Endothelial cell of umbilical vein (primary cell): ENCODE measurements at places on chromosomes 4 and X. TPM values are rescaled to one million over a fixed set of nuclear protein-coding genes. Genes with fewer than 3 reads are reported as not detected.

- no peak overlapping the region for H3K27ac ChIP-seq
- no peak overlapping the region for H3K4me3 ChIP-seq
- no peaks in the 10 kb centered on the region for H3K4me1 ChIP-seq
- no peaks in the 10 kb centered on the region for H3K36me3 ChIP-seq
- H3K27me3 ChIP-seq = peaks cover 29% of the 10 kb centered on the region
- no peak for DNase-seq
Measured at GRCh38 chr4:76364763-76365162, 56.2 kb downstream of the CCDC158 start.

The BEX2 gene
- 0.88 and 1.4 TPM in 2 replicates for total RNA-seq

GRCh38 chrX:96753230-96753629, 68.6 kb downstream of the DIAPH2 start:
- H3K27ac ChIP-seq = no peak overlapping the region
- no peaks in the 10 kb centered on the region for H3K36me3 ChIP-seq
- H3K4me3 ChIP-seq = no peak overlapping the region
- DNase-seq = no peak

DNA sequence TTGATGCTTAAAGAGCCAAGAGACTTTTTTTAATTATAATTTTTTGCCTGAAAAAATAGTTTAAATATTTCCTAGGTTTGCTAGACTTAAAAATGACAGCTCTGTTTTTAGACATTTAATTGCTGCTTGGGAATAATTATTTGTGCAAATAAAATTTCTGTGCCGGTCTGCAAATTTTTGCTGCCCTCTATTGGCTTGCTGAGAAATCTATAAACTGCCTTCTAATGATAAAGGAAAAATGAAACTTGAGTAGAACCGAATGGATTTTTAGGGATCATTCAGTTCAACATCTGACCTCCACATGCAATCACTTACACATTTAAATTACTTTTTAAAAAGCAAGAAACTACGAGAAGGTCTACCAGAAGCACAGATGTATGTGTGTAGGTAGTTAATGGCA, 434.0 kb downstream of the FAM133A start:
- no peak for DNase-seq
- no peak overlapping the region for H3K4me3 ChIP-seq
- no peak overlapping the region for H3K27ac ChIP-seq
- H3K4me1 ChIP-seq = no peaks in the 10 kb centered on the region

DNA sequence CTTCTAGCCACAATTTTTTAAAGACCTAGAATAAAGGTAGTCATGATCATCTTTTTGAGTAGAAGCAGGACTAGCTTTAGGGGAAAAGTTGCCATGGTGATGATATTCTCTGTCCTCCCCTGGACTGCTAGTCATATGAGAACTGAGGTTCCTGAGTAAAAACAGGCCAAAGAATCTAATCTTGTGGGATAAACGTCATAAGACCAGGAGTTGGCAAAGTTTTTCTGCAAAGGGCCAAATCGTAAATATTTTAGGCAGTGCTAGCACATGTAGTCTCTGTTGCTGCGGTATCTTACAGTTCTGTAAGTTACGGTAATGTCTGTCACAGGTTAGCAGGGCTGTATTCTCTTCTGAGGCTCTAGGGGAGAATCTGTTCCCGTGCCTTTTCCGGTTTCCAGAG, 3.4 kb downstream of the PRPS2 start:
- DNase-seq = no peak
- peaks cover 5% of the 10 kb centered on the region for H3K4me1 ChIP-seq
- H3K4me3 ChIP-seq = no peak overlapping the region
- no peaks in the 10 kb centered on the region for H3K36me3 ChIP-seq
- no peak overlapping the region for H3K27ac ChIP-seq
- H3K27me3 ChIP-seq = no peaks in the 10 kb centered on the region

The PROM1 gene
- total RNA-seq = 1.7 TPM in 1 of 2 replicates, not detected in the other

The XK gene
- 0.07 TPM in 1 of 2 replicates, not detected in the other for total RNA-seq

The IQCM gene
- total RNA-seq = not detected in 2 replicates

The USP11 gene
- total RNA-seq = 34.7 and 36.4 TPM in 2 replicates

- no peak overlapping the region for H3K27ac ChIP-seq
- no peaks in the 10 kb centered on the region for H3K36me3 ChIP-seq
- H3K4me3 ChIP-seq = no peak overlapping the region
- peaks cover 13% of the 10 kb centered on the region for H3K4me1 ChIP-seq
Measured at GRCh38 chrX:2501559-2502102, 855 bp upstream of the DHRSX start.

The UCHL1 gene
- 328 and 501 TPM in 2 replicates for total RNA-seq

The TIMP1 gene
- 104 and 124 TPM in 2 replicates for total RNA-seq

The SYNPO2 gene
- total RNA-seq = 0.07 and 0.13 TPM in 2 replicates

The CLCN4 gene
- 17.0 and 19.8 TPM in 2 replicates for total RNA-seq

GRCh38 chr4:101695176-101695575, 95.4 kb upstream of the BANK1 start:
- no peak overlapping the region for H3K27ac ChIP-seq
- H3K27me3 ChIP-seq = no peaks in the 10 kb centered on the region
- no peak for DNase-seq
- H3K36me3 ChIP-seq = no peaks in the 10 kb centered on the region
- no peaks in the 10 kb centered on the region for H3K4me1 ChIP-seq
- H3K4me3 ChIP-seq = no peak overlapping the region

DNA sequence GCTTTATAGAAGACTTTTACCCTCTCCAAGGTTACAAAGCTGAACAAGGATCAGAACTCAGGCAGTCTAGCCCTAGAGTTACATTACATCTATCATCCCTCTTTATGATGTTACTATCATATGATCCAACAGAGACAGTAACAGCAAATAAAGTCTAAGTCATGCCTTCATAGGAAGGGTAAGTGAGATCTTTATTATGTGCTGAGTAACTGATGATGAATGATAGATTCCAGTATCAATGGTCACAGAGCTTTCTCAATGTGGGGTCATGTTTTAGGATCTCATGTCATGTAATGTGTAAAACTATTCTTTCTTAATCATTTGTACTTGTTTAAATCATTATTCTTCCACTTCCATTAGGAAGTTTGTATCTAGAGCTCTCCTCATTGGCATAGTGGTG, 22.8 kb downstream of the ELOVL6 start:
- H3K36me3 ChIP-seq = no peaks in the 10 kb centered on the region
- no peak for DNase-seq
- no peak overlapping the region for H3K27ac ChIP-seq
- no peaks in the 10 kb centered on the region for H3K27me3 ChIP-seq
- no peak overlapping the region for H3K4me3 ChIP-seq
- H3K4me1 ChIP-seq = no peaks in the 10 kb centered on the region

GRCh38 chr4:40629401-40630334, at the start of gene RBM47:
TSS of gene RBM47 (minus strand) at chr4:40629864. CDS start at chr4:40438893, 190,971 bp downstream.
- peaks cover 29% of the 10 kb centered on the region for H3K27me3 ChIP-seq
- H3K27ac ChIP-seq = no peak within 1 kb of the TSS
- peak; percentile 6 for DNase-seq
- peaks cover 6% of the 10 kb centered on the region for H3K4me1 ChIP-seq
- no peaks in the 10 kb centered on the region for H3K36me3 ChIP-seq
- H3K4me3 ChIP-seq = peak within 1 kb of the TSS; percentile 59

- H3K4me3 ChIP-seq = no peak overlapping the region
- no peaks in the 10 kb centered on the region for H3K27me3 ChIP-seq
- H3K27ac ChIP-seq = peak overlapping the region; percentile 19
Measured at GRCh38 chr4:19945979-19946380, 305.7 kb upstream of the SLIT2 start.

DNA sequence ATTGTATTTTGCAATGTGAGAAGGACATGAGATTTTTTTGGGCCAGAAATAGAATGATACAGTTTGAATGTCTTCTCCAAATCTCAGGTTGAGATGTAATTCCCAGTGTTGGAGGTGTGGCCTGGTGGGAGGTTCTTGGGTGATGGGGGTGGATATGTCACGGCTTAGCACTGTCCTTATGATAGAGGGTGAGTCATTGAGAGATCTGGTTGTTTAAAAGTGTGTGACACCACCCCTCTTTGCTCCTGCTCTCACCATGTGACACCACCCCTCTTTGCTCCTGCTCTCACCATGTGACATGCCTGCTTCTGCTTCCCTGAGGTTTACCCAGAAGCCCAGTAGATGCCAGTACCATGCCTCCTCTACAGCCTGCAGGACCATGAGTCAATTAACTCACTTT, 1226.9 kb downstream of the PCDH7 start:
- DNase-seq = no peak
- no peaks in the 10 kb centered on the region for H3K4me1 ChIP-seq
- H3K27me3 ChIP-seq = no peaks in the 10 kb centered on the region
- H3K36me3 ChIP-seq = no peaks in the 10 kb centered on the region
- H3K27ac ChIP-seq = no peak overlapping the region

The IBSP gene
- total RNA-seq = not detected in 2 replicates

GRCh38 chrX:151510203-151510602, 53.3 kb upstream of the PASD1 start:
- H3K4me3 ChIP-seq = no peak overlapping the region
- DNase-seq = no peak
- no peaks in the 10 kb centered on the region for H3K4me1 ChIP-seq
- H3K36me3 ChIP-seq = no peaks in the 10 kb centered on the region
- no peaks in the 10 kb centered on the region for H3K27me3 ChIP-seq
- no peak overlapping the region for H3K27ac ChIP-seq

The SPON2 gene
- not detected in 2 replicates for total RNA-seq

DNA sequence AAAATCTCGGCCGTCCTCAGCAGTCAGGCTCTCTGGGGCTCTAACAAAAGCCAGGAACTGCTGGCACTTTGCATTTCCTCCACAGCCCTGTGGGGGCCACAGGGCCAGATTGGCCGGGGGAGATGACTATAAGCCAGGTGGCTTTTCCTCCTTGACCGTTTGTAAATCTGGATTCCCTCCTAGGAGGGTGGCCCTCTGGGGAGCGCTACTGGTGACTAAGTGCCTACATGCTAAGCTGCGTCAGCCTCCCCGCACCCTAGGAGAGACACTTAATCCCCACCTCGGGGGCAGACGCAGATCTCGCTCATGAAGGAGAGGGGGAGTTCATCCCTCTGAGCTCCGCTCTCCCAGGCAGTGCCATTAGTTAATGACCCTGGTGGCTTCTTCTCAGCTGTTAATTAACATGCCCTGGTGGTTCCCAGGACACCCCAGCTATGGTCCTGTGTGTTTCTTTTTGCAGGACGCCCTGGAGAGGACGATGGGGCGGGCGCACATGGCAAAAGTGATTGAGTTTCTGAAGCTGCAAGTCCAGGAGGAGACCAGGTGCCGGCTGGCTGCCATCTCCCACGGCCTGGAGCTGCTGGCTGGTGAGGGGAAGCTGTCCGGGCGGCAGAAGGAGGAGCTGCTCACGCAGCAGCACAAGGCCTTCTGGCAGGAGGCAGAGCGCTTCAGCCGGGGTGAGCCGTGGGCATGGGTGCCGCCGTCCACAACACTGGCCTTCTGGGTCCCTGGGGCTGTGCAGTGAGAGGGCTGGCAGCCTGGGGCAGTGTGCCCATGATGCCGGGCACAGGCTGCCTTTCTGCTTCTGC, 41.6 kb downstream of the EVC start:
- no peak overlapping the region for H3K4me3 ChIP-seq
- peak overlapping the region; percentile 86 for H3K27ac ChIP-seq
- peak; percentile 59 for DNase-seq
- H3K4me1 ChIP-seq = peaks cover 55% of the 10 kb centered on the region
- H3K27me3 ChIP-seq = no peaks in the 10 kb centered on the region

The TFDP3 gene
- total RNA-seq = not detected in 2 replicates

The RNF128 gene
- total RNA-seq = not detected in 2 replicates

- no peak for DNase-seq
- no peaks in the 10 kb centered on the region for H3K27me3 ChIP-seq
- no peaks in the 10 kb centered on the region for H3K36me3 ChIP-seq
Measured at GRCh38 chr4:84070289-84070688, 428.8 kb downstream of the NKX6-1 start.

The TRIM75 gene
- total RNA-seq = not detected in 2 replicates

DNA sequence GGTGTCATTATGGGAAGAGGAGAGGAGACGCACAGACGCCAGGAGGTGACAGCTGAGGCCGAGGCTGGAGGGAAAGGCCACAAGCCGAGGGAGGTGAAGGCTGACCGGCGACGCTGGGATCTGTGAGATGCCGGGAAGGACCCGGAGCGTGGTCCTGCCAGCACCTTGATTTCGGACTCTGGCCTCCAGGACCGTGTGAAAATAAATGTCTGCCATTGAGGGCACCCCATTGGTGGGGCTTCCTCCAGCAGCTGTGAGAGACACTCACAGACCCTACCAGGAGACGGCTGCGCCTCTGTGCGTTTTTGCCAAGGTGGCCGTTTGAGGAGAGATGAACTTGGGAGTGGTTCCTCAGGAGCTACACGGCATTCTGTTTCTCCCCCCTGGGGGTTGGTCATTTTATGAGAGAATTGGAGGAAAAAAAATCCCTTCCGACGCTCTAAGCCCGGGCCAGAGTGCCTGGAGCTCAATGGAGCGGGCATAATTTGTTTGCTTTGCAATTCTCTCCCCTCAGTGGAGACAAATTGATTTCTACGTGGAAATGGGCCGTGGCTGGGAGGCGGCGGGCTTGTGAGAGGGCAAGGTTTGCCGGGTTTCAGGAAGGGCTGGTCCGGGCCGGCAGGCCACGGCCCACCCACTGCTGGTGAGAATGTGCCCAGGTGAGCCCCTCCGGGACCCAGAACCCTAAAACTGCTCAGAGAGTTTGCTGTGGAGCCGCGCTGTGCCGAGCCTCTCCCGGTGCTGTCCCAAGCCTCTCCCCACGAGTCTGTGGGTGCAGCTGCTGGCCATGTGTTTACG, 53.9 kb downstream of the CPZ start:
- no peak for DNase-seq
- no peaks in the 10 kb centered on the region for H3K36me3 ChIP-seq
- no peak overlapping the region for H3K27ac ChIP-seq
- H3K4me1 ChIP-seq = no peaks in the 10 kb centered on the region
- H3K27me3 ChIP-seq = no peaks in the 10 kb centered on the region
